ENCODE measurements at places on chromosomes 4 and X. TPM values are rescaled to one million over a fixed set of nuclear protein-coding genes. Genes with fewer than 3 reads are reported as not detected.

P2RY8 gene
- total RNA-seq = not detected

CITED1 gene
- total RNA-seq = not detected

GPM6B gene
- total RNA-seq = 0.33 TPM

MTNR1A gene
- not detected for total RNA-seq

KLHL34 gene
- total RNA-seq = not detected

TMSB15A gene
- total RNA-seq = 0.33 TPM

RHOXF2 gene
- not detected for total RNA-seq

KLHL5 gene
- total RNA-seq = 86.6 TPM

BEND4 gene
- under 0.01 TPM for total RNA-seq

FHIP1A gene
- total RNA-seq = 3.9 TPM

SPIN2A gene
- 0.33 TPM for total RNA-seq

DSPP gene
- total RNA-seq = not detected

SH3BGRL gene
- total RNA-seq = 66.6 TPM

GAGE13 gene
- not detected for total RNA-seq

IGFBP7 gene
- total RNA-seq = 307 TPM

GPR173 gene
- 1.9 TPM for total RNA-seq

PDGFC gene
- 8.8 TPM for total RNA-seq

DOCK11 gene
- 0.33 TPM for total RNA-seq

SLC10A4 gene
- total RNA-seq = 0.10 TPM

MAP3K15 gene
- total RNA-seq = under 0.01 TPM

TBC1D9 gene
- total RNA-seq = 66.8 TPM

CPLX1 gene
- 0.33 TPM for total RNA-seq

NR3C2 gene
- 30.7 TPM for total RNA-seq

ARHGAP10 gene
- total RNA-seq = 21.9 TPM

STK32B gene
- 26.8 TPM for total RNA-seq

REPS2 gene
- total RNA-seq = 1.6 TPM

GAGE10 gene
- not detected for total RNA-seq

STBD1 gene
- 0.98 TPM for total RNA-seq

MSX1 gene
- total RNA-seq = 5.4 TPM

ADGRL3 gene
- total RNA-seq = not detected

AR gene
- 14.9 TPM for total RNA-seq

ZBTB49 gene
- total RNA-seq = 5.9 TPM

VMA21 gene
- total RNA-seq = 89.6 TPM

CRMP1 gene
- not detected for total RNA-seq

PPP2R2C gene
- 0.10 TPM for total RNA-seq

Data from vein endothelial cell (primary cell).